ENCODE measurements at places on chromosomes 16 and 17.

DNA sequence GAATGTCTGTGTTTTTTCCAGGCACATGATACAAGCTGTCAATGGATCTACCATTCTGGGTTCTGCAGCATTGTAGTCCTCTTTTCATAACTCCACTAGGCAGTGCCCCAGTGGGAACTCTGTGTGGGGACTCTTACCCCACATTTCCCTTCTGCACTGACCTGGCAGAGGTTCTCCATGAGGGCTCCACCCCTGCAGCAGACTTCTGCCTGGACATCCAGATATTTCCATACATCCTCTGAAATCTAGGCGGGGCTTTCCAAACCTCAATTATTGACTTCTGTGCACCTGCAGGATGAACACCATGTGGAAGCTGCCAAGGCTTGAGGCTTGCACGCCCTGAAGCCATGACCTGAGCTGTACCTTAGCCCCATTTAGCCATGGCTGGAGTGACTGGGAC is 56.0 kb downstream of the ACSM2A start:
- DNase-seq = no peak

- DNase-seq = no peak
Measured at GRCh38 chr17:8103549-8103948, 14.8 kb downstream of the ALOXE3 start.

DNA sequence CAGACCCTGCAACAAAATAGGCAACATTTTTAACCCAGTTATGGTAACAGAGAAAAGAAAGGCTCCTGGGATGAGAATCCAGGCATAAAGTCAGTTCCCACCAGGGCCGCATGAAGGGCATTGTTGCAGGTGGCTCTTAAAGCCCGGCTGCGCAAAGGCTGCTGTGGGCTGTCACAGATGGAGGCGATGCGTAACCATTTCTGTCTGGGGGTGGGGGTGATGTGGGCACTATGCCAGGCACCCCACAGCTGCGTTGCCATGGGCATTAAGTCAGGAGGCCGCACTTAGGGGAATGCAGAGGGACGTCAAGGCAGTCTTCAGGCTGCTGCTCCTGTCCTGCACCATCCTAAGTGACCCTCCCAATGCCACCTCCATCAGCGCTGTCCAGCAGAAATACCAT is 228.4 kb downstream of the CPPED1 start:
- no peak for DNase-seq

- DNase-seq = peak; percentile 64
Measured at GRCh38 chr17:3965118-3965800, 1.0 kb upstream of the ATP2A3 start.

- DNase-seq = no peak
Measured at GRCh38 chr17:69608808-69609472, 194.4 kb downstream of the MAP2K6 start.

GRCh38 chr17:77637818-77638575 is 320.5 kb upstream of the TNRC6C start:
- DNase-seq = no peak

DNA sequence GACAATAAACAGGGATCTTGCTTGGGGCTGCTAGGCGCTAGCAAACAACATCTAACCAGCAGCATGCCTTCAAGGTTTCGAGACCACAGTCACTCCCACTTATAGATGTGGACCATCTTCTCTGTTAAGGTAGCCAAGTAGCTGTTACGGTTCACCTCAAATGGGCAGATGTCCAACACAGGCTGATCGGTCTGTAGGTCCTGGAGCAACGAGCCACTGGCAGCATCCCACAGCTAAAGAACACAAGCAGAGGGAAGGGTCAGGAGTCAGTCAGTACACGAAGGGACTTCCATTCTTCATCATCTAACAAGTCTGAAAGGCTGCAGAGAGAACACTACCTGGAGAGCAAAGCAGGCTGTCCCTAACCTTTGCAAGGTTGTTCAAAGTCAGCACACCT is 16.9 kb upstream of the GLG1 start:
- no peak for DNase-seq

DNA sequence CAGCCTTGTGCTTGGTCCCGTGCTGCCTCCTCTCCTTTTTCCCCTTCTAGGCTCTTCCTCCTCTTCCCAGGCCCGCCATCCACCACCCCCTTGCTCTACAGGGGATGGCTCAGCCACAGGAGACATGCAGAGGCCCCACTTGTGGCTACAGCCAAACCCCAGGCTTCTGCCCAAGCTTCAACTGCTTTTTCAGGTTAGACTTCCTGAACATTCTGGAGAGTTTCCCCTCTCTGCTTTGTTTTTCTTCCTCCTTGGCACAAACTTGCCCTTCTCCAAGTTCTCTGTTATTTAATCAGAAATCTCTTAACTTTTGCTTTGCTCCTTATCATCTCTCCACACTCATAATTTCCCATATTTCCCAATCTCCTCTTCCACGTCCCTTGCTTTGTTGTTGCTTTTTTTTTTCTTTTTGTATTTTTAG is 18.3 kb upstream of the HAS3 start:
- no peak for DNase-seq

Measured in erythroblast (primary cell).